ENCODE measurements at places on chromosomes 2 and 18. TPM values are rescaled to one million over a fixed set of nuclear protein-coding genes. Genes with fewer than 3 reads are reported as not detected.

- DNase-seq, result no peak
These were observed 52.7 kb downstream of the RBMS1 start for GRCh38 chr2:160440888-160441287.

DNA sequence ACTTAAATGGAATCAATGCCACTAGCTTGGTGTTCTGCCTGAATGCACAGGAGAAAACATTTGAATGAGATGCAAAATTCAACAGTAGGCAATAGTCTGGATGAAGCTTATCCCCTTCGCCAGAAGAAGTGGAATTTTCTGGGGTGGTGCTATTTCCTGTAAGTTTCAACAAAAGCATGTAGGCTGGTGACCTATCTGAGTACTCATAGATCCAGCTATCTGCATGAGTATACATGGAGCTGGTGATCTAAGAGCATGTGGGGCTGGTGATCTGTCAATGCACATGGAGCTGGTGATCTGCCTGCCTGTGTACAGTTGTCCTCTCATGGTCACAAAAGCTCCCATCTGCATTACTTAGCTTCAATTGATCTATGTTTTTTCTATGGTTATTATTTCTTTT is 71.2 kb downstream of the SLC9A4 start:
- no peak for DNase-seq

GRCh38 chr2:177239932-177240630 is 24.4 kb downstream of the NFE2L2 start:
- peak; percentile 34 for DNase-seq

DNA sequence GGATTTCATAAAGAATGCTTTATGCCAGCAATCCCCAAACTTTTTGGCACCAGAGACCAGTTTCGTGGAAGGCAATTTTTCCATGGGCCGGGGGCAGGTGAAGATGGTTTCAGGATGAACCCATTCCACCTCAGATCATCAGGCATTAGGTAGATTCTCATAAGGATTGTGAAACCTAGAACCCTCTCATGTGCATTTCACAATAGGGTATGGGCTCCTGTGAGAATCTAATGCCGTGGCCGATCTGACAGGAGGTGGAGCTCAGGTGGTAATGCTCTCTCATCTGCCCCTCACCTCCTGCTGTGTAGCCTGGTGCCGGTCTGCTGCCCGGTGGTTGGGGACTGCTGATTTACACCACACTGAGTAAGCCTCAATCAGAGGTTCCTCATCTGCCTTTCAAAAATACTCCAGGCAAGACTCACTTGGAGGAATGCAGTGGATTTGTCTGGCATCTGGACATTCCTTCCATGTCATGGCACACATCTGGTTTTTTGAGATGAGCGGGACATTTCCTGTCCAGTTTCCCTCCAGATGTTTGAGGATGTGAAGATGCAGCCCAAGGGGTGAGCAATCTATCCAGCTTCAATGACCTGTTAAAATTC is 185.8 kb downstream of the VAPA start:
- DNase-seq, result no peak

DNA sequence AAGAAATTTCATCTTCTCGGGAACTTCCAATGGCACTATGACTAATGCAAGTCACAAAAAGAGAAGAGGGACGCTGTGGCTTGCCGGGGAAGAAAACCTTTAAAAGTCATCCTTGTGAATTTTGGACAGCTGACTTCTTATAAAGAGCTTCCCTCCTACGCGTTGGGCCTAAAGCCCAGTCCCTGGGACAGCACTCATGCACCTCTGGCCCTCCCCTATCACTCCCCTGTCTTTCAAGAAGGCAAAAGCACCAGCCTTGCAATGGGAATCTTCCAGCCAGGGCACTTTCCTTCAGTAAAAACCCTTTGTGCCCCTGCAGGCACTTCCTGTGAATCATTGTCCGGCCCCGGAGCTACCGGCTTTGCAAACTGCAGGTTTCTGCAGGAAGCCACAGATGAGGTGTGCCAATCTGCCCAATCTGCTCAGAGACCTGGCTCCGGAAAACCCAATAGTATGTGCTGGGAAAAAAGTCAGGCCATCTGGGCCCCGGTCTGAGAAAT is 7.1 kb downstream of the MREG start:
- DNase-seq, result no peak

GRCh38 chr2:48270209-48270608 is 259.7 kb upstream of the STON1 start:
- DNase-seq, result no peak

DNA sequence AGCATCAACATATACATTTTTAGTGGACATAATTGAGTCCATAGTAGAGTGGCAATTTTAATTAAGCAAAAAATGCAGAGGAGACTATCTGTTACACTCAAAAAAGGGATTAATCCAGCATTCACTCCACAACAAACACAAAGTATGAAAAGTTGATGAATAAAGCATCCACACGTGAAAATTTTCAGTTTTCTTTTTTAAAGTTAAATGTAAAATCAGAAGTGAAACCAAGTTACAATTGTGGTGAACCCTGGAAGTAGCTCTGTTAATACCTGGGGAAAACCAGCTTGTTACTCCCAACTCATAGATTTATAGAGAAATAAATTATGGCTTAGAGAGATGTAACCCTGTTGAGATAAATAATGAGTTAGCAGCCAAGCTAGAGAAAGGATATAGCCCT is 807.8 kb downstream of the TRIB2 start:
- DNase-seq, result no peak

DNA sequence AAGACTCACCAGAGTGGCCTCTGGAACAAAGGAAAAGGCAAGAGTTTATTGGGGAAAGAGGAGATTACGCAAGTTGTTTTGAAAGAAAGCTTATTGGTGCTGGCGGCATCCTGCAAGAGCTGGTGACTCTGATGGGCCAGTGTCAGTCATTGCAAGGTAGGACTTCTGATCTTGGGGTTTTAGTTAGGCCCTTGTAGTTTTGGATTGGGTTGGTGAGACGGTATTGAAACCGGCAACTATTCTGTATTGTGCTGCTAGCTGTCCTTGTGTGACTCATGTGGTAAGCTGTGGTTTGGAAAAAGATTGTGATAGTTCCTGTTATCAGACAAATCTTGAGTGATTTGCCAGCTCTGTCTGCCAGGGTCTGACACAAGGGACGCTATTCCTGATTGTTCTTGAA is 159.1 kb upstream of the PIEZO2 start:
- DNase-seq, result no peak

DNA sequence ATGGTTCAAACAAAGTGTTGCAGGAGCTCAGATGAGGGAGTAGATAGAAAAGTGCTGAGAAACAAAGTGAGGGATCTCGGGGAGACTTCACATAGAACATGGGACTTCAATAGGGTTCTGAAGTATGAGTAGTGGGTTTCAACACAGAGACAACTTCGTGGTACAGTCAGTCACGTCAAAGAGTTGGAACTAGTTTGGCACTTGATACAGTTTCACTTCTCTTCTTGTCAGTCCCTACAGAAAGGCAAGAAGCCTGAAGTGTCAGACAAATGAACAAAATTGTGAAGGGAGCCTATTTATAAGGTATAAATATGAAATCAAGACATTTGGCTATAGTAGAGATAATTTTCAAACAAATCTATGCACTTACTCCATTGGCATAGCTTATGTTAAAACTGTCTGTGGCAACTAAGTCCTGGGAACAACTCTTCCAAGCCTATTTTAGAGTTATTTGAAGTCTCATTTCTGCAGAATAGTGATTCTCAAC is 338.0 kb downstream of the TDRD15 start:
- no peak for DNase-seq

DNA sequence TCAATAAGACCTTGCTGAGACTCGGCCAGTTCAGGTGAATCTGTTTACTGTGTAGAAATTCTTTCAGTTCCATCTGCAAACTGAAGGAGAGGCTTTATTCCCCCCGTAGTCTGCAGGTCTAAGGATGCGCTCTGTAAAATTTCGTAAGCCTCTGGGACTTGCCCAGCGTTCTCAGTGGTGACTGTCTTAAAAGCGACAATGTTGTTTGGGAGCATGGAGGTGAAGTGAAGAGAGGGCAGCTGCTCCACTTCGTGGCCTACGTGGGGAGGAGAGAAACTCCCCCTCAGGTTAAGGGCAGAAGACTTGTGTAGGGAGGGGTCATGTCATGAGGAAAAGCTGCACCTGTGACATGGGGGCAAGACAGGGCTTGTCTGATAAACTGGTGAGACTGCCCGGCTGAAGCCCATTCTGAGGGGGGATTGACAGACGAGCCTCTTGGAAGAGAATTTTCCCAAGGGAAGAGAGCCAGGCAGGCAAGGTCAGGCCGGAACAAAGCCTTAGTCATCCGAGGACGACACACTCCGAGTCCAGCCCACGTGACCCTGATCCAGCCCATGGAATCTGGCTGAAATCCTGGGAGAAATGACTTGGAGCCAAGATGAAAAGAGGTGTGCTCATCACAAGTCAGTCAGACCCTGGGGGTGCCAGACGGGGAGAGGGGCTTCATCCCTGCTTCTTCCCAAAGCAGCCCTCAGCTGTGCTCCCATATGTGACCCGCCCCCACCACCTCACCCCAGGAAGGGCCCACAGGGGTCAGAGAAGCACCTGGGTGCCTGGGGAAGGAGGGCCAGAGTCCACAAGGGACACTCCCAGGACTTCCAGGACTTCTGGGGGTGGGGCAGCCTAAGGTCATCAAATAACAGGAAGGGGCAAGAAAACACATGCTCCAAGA is 88.5 kb upstream of the SH3BP4 start:
- no peak for DNase-seq

GRCh38 chr2:72889991-72890390 is 2.8 kb downstream of the SPR start:
- no peak for DNase-seq

- no peak for DNase-seq
These were observed 8.3 kb downstream of the MAT2A start for GRCh38 chr2:85547089-85547858.

DNA sequence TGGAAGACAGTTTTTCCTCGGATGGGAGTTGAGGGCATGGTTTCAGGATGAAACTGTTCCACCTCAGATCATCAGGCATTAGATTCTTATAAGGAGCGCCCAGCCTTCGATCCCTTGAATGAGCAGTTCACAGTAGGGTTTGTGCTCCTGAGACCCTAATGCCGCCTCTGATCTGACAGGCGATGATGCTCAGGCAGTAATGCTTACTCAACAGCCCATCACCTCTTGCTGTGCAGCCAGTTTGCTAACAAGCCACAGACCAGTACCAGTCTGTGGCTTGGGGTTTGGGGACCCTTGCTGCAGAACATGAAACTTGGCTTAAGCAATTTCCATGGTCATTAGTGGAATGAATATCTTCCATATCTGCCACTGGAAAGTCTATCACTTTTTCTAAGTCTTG is 56.4 kb downstream of the GORASP2 start:
- DNase-seq, result no peak

GRCh38 chr2:32632089-32632488 is 4.2 kb downstream of the TTC27 start:
- no peak for DNase-seq

GRCh38 chr2:119040730-119041129 is 98.7 kb downstream of the MARCO start:
- DNase-seq, result no peak

DNA sequence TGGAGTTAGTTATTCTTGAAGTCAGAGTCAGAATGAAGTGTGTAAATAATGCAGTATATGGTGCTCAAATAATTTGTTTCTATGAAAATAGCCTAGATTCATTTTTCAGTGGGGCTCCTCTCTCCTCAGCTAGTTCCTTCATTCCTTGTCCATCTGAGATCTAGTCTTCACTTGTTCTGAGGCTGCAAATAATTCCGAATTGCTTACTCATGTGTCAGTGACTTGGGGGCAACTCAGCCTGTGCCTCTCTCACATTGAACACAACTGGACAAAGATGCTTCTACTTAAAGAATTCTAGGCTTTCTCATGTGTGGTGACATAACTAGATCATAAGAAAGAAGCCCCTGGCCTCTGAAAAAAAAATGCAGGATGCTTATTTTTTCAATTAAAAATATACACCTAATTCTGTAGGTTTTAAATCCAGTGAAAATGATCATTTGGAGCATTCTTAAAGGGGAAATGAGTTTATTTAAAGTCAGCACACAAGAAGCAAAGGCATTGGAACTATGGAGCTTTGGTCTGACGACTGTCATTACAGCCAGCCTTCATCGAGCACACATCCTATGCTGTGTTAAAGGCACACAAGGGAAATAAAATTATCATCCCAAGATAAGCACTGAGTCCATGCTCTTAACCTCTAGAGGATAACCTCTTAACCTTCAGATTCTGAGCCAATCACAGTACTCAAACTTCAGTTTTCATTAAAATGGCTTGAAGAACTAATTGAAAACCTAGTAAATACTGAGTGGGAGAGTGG is 24.8 kb upstream of the SCN7A start:
- DNase-seq, result no peak

- no peak for DNase-seq
These were observed 123.3 kb downstream of the PXDN start for GRCh38 chr2:1621041-1621440.

DNA sequence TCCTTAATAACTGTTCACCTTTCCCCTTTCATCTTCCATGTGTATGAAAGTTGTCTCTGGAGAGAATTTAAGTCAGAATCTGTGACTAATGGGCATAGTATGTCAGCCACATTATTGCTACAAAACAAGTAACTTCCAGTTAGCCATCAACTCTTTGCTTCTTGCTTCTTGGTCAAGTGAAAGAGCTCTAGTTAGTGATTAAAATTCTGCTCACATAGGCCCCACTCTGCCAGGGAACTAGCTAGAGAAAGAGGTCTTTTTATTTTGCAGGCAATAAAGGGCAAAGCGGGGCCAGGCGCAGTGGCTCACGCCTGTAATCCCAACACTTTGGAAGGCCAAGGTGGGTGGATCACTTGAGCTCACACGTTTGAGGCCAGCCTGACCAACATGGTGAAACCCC is 64.6 kb downstream of the COLEC12 start:
- DNase-seq, result no peak

GRCh38 chr2:671072-671471 is 6.1 kb downstream of the TMEM18 start:
- no peak for DNase-seq

GRCh38 chr18:27803957-27804356 is 373.0 kb downstream of the CDH2 start:
- no peak for DNase-seq

DNA sequence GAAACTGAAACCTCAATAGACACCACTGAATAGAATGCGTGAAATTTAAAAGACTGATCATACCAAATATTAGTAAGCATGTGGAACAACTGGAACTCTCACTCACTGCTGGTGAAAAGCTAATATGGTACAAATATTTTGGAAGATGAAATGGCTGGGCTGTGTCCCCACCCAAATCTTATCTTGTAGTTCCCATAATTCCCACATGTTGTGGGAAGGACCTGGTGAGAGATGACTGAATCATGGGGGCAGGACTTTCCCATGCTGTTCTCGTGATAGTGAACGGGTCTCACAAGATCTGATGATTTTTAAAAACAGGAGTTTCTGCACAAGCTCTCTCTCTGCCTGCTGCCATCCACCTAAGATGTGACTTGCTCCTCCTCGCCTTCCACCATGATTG is 32.0 kb upstream of the MYCN start:
- DNase-seq, result no peak

- DNase-seq, result no peak
These were observed 519.9 kb downstream of the RNF144A start for GRCh38 chr2:7437141-7437540.

Gene CCBE1
- 31.5 TPM for polyA plus RNA-seq

Gene PLGLB2
- 1.3 TPM for polyA plus RNA-seq

Gene ACMSD
- polyA plus RNA-seq, result 43.9 TPM

Gene NT5DC4
- 0.83 TPM for polyA plus RNA-seq

Gene UBR3
- 48.3 TPM for polyA plus RNA-seq

Gene STON1
- 39.3 TPM for polyA plus RNA-seq

Gene CNRIP1
- polyA plus RNA-seq, result 21.5 TPM

Gene SOX11
- 22.9 TPM for polyA plus RNA-seq

Gene TMX3
- polyA plus RNA-seq, result 82.9 TPM

Gene DTNA
- polyA plus RNA-seq, result 22.7 TPM

Gene KYNU
- polyA plus RNA-seq, result 5.3 TPM

Gene ATP8B1
- polyA plus RNA-seq, result 35.0 TPM

Gene AFTPH
- polyA plus RNA-seq, result 78.3 TPM

Gene CCDC68
- 11.9 TPM for polyA plus RNA-seq

Gene ESCO1
- polyA plus RNA-seq, result 28.7 TPM

Gene MRPL30
- 57.3 TPM for polyA plus RNA-seq

All from left kidney (tissue), 8 donors.